Stimulated activated CD4-positive, alpha-beta T cell treated with anti-CD3 and anti-CD28 coated beads, Interleukin-1b, Interleukin-23, amount 100 ng/mL, for 1 hour (primary cell): ENCODE measurements at places on chromosomes 7 and 10.

- DNase-seq = no peak
Observed at GRCh38 chr10:33195608-33196376, 138.7 kb downstream of the NRP1 start.

DNA sequence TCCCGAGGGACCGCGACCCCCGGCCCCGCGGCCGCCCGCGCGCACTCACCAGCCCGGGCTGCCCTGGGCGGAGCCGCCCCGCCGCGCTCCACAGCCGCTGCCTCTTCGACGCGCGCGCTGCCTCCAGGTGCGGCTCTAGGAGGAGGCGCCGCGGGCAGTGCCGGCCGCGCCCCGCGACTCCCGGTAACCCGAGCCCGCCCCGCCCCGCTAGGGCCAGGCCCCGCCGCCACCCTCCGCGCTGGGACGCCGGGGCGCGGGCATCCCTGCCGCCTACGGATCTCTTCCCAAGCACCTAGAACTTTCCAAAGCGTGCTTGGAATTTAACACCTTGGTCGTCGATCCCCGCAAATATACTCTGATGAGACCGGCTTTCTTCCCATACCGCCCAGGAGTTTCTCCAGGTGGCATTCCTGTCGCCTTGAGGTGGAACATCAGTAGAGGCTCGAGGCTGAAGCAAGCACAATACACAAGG lies at the start of gene SLC26A5:
Gene SLC26A5, minus strand, starts transcription at position 159 of the 472 bp plus-strand sequence. CDS start 24,693 bp downstream, outside the sequence.
- no peak for DNase-seq

DNA sequence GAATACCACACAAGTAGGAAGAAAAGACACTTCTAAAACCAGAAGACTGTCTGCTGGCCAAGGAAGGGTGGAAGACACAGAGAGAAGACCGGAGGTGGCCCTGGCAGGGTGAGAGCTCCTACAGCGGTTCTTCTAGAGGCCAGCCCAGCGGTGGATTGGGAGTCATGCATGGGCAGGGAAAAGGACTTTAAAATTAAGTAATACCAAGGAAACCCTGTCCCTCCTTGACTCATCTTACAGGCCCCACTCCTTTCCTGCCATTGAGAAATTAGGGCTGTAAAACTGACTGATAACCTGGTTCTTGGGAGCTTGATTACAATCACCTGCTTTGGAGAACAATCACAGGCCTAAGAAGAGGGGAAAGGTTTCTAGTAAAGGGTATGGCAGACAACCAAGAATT lies 16.1 kb downstream of the CALML3 start:
- DNase-seq = no peak

DNA sequence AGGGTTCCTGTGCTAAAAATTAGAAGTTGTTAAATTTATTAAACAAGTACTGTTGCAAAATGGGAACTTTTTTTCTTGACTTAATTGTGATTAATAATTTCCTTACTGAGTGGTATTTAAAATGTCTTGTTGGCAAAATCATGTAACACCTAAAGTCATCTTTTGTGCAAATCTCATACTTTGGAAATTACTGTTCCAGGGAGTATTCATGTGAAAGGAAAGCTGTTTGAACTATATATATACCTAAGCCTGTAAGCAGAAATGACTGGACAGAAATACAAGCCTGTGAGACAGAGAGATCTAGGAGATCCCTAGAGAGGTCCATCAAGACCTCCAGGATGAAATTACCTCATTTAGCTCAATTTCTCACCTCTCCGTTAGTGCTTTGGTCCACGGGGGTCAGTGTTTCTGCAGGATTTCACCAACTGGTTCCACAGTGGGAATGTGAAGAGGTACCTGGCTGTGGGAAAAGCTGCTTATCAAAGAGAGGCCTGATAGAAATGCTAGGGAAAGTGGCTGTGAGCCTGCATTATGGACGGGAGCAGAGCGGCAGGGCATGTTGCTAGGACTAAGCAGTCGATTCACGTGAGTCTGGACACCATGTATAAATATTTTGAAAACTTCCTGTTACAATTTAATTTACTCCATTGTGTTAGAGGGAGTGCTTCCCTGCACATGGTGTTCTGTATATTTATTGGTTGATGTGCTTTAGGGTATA lies 7.9 kb downstream of the LUC7L2 start:
- no peak for DNase-seq

- no peak for DNase-seq
Observed at GRCh38 chr10:8768341-8768740, 713.9 kb downstream of the GATA3 start.

GRCh38 chr10:3654980-3655379 lies 130.0 kb downstream of the KLF6 start:
- DNase-seq = no peak

GRCh38 chr7:88928276-88928675 lies 132.7 kb upstream of the TEX47 start:
- DNase-seq = no peak

- no peak for DNase-seq
Observed at GRCh38 chr7:85714043-85714578, 527.3 kb upstream of the SEMA3D start.

GRCh38 chr10:127840884-127841283 lies 51.9 kb downstream of the CLRN3 start:
- DNase-seq = no peak

- no peak for DNase-seq
Observed at GRCh38 chr7:3585826-3586225, 284.8 kb downstream of the SDK1 start.

DNA sequence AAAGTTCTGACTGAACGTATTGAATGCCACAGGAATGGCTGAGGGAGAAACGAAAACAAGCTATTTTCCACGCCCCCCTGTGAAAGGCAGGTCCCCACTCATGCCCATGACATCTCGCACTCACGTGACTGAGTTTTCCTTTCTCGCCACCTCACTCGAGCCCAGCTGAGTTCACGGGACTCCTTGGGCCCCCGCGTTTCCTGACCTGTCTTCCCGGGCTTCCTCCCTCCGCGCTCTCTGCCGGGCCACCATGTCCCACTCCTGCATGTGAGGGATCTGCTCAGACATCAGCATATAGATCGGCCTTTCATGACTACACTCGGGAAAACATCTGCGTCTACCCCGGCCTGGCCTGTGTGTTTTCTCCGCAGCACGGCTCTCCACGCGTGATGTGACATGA lies 226.0 kb upstream of the ADARB2 start:
- no peak for DNase-seq

GRCh38 chr10:103350175-103350516 lies 794 bp downstream of the PCGF6 start:
- DNase-seq = no peak

DNA sequence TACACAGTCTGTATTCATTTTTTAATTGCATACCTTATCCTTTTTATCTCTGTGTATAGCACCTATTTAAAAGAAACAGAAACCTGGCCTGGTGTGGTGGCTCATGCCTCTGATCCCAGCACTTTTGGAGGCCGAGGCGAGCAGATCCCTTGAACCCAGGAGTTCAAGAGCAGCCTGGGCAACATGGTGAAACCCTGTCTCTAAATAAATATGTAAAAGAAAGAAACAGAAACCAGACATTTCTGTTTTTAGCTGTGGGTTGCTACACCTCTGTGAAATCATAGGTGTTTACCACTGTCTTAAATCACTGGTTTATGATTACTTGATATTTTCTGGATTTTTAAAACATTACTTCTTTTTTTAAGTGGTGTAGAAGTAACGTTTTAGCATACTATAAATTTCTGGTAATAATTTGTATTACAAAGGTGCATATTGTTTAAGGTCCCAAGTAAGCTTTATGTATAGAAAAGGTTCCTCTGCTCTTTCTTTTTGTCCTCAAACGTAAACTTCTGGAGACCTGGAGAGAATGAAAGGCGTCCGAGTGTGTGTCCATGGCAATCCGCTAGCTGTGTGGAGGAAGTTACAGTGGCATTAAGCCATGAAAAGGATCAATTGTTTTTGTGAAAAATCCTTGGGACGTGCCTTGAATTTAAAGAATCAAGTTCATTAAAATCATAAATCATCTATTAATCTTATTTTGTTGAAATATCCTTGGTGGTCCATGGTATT lies 41.1 kb downstream of the PTPRZ1 start:
- DNase-seq = no peak

DNA sequence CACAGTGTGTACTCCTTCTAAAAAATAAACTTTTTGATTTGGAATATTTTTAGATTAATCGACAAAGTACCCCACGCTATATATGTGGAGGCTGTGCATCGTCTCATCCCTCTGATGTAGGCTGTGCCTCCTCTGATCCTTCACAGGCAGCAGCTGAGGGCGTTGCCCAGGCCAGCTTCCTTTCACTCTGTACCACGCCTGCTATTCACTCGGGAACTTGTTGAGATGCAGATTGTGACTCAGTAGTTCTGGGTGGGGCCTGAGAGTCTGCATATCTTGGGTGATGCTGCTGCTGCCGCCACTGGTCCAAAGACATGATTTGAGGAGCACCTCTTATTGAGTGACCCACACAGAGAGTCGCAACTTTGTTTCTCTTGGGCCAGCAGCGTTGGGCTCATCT lies 7.9 kb upstream of the C10orf120 start:
- DNase-seq = no peak

DNA sequence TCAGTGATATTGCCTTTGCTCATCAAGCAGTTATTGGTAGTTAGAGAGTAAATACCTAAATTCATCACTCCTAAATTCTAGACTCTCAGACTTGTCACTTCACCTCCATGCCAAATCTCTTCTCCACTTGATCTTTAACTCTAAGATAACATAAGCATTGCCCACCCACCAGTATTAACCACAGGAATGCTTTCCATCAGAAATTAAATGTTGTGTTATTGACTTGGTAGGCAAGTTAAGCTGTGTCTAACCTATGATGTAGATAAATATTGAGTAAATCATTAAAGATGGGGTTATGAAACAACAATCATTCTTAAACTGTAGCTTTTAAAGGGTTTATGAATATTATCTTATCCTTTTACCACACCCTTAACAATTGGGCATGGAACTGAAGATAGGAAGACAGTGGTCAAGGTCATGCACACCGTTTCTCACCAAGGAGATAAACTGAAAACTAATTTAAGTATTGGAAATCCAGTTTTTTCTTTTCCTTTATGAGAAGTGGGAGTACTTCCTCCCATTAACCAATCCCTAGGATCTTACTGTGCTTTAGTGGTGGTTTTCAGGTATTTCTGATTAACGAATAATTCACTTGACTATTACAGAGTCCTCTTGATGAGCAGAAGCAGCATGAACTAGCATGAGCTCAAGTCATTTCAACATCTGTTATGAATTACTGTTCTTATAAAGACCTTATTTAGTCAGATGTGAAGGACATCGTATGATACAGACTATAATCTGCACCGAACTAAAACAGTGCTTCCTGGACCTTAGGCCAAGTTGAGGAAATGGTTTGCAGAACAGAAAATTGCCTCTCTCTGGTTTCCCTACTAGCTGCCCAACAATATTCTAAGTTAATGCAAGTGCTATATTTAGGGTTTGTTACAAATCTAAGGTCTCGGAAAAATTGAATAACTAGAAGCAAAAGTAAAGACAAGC lies 142.0 kb downstream of the LCOR start:
- DNase-seq = no peak

- DNase-seq = no peak
Observed at GRCh38 chr7:134462337-134462925, 3.5 kb upstream of the AKR1B1 start.

DNA sequence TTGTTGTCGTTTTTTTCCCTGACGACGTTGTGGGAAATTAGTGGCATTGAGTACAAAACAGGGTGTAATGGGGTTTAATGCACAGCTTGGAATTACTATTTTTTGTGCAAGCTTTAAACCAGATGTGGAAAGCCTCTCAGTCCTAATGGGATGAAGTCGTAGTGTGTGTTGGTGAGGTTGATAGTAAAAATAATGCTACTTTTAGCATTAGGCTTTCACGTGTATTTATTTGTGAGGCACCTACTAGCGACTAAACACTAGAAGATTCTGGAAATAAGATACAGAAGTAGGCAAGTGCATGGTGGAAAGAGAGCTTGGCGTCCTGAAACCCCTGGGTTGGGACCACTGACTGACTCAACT lies 588 bp upstream of the ORC5 start:
- no peak for DNase-seq

- DNase-seq = no peak
Observed at GRCh38 chr7:91082038-91082437, 182.2 kb upstream of the FZD1 start.

DNA sequence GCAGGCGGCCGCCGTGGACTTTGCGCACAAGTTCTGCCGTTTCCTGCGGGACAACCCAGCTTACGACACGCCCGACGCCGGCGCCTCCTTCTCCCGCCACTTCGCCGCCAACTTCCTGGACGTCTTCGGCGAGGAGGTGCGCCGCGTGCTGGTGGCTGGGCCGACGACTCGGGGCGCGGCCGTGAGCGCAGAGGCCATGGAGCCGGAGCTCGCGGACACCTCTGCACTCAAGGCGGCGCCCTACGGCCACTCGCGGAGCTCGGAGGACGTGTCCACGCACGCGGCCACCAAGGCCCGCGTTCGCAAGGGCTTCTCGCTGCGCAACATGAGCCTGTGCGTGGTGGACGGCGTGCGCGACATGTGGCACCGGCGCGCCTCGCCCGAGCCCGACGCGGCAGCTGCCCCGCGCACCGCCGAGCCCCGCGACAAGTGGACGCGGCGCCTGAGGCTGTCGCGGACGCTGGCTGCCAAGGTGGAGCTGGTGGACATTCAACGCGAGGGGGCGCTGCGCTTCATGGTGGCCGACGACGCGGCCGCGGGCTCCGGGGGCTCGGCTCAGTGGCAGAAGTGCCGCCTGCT lies 14.1 kb downstream of the SH2B2 start:
- DNase-seq = no peak

GRCh38 chr10:77422491-77423338 lies 214.9 kb downstream of the KCNMA1 start:
- no peak for DNase-seq

GRCh38 chr10:5283305-5284158 lies 81.2 kb upstream of the UCN3 start:
- DNase-seq = peak; percentile 10
